ENCODE measurements at places on chromosomes 11 and 22.

GRCh38 chr11:108929241-108929640, 264.4 kb downstream of the DDX10 start:
- no peak for DNase-seq

- no peak for DNase-seq
Observed at GRCh38 chr11:16040151-16040550, 316.2 kb downstream of the SOX6 start.

DNA sequence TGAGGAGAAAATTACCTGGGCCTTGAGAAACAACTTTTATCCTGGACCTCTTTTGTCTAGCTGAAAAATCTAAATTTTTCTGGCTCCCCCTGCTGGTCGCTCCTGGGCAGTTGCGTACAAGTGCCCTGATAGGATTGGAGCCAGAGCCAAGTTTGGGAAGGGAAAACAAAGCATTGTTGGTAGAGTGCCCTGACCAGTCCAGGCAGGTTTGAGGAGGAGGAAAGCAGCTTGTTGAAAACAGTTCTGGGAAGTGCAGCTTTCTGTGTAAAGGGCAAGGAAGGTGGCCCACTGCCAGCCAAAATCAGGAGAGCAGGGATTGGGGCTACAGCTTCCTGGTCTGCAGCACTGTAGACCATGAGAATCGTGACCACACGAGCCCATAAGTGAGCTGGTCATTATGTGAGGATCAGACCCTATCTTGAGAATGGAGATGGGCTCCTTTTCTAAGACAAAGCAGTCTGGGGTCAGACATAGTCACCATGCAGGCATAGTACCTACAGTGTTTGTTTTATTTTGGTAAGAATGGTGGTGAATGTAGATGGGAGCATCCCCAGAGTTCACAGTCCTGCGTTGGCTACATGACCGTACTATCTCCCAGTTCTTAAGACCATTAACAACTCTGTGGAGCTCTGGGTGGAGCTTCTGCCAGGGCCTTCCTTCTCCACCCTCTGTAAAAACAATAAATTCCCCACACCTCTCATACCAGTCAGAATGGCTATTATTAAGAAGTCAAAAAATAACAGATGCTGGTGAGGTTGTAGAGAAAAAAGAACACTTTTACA, 21.3 kb upstream of the PIK3IP1 start:
- peak; percentile 52 for DNase-seq

DNA sequence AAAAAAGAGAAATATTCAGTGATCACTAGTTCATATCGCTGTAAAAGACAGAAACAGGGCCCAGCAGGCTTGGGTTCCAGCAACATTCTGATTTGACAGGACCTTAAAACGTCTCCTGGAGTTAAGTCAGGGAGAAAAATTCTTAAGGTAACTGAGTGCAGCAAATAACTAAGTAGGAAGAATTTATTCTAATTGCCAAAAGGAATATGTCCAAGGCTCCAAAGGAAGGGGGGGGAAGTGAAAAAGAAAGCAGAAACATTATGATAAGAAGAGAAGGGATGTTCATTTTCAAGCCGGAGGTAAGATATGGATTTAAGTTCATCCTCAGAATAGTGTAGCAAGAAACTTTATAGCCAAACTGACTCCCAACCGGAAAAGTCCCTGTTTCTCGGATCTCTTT, 90.4 kb downstream of the WT1 start:
- DNase-seq: no peak

DNA sequence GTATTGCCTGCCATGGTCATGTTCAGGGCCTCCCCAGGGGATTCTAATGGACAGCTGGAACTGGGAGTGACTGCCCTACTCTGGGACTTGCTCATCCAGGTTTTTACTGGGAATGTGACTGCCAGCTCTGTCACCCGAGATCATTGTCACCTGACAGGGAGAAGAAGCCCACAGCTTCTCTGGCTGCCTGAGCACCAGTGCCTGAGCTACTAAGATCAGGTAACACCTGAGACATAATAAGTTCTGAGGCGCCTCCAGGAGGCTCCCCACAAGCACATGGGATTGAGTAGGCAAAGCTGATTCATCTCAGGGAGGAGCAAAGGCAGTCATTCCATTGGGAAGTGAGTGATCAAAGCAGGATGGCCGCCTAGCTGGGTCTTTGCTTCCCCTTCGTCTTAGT, 84.2 kb upstream of the GALNT18 start:
- DNase-seq: no peak

DNA sequence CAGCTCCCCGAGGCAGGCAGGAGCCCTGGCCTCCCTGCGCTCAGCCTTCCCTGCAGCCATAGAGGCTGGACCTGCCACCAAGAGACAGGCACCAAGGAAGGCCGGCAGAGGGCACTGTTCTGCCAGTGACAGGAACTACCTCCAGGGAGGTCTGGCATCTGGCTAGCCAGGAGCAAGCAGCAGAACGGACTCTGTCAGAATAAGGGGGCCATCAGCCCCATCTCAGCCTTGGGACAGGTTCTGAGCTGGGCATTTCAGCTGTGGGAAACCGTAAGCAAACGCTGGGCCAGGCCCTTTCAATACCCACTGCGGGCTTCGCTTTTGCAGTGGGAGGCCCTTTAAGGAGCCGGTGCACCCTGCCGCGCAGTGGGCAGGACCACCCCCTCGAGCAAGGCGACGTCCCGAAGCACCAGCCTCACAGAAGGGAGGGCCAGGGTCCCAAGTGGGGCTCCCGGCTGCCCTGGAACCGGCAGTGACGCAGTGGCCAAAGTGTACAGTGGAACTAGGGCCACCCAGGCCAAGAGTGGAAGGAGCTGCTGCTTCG, 18.2 kb downstream of the IFT27 start:
- peak; percentile 65 for DNase-seq

DNA sequence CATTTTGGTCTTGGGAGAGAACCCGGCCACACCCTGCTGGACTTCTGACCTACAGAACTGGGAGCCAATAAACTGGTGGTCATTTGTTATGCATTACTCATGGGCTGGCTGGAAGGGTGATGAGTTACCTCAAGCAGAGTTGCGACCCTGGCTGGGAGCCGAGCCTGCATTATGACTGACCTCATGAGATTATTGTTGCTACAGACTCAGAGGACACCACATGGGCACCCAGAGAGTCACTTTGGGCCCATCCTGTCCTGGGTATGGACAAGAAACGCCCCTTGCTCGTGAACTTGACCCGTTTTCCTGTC, 531.7 kb downstream of the TBC1D22A start:
- DNase-seq: no peak

DNA sequence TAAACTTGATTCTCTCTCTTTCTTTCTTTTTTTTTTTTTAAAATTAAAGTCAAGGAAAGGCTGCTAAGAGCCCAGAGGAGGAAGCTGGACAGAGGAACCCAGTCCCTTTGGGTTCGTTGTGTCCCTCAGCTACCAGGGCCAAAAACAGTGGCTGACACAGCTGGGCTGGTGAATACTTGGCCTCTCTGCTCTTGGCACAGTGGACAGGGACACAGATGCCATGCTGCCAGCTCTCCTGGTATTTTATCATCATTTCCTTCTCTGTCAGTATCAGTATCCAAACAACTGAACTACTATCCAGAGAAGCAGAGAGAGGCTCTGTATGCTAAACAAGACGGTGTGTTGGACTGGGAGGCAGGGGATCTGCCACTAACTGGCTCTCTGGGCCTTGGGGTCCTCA, 123.7 kb upstream of the CCDC90B start:
- DNase-seq: no peak

- no peak for DNase-seq
Observed at GRCh38 chr11:82989628-82990404, 81.9 kb downstream of the RAB30 start.

DNA sequence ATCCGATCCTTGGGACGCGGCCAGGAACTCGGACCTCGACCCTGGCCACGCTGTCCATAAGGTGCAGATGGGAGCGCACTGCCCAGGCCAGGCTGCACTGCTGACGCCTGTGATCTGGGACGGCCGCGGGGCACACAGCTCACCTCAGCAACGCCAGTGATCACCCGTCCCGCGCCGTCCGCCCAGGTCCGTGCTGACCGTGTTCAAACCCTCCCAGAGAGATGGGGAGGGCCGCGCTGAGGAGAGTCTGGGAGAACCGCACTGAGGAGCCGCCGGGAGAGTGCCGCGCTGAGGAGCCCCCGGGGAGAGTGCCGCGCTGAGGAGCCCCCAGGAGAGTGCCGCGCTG, 636 bp downstream of the KCNQ1OT1 start:
- DNase-seq: no peak

DNA sequence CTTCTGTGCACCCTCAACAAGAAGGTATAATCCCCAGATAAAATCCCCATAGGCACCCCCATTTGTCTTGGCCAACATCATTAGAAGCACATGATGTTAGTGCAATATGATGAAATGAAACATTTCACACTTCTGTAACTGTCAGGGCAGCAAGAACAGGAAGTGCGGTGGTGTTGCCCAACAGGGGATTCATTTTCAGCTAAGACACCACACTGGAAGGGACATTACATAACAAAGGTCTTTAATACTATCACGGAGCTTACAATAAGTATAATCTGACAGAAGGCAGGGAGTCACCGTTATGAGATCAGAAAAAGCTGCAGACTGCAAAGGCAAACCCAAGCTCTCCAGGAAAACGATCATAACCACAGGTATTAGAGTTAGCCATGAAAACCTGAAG, 2.0 kb downstream of the OR52W1 start:
- DNase-seq: no peak

GRCh38 chr22:50318698-50319411, 8.0 kb downstream of the DENND6B start:
- DNase-seq: no peak

DNA sequence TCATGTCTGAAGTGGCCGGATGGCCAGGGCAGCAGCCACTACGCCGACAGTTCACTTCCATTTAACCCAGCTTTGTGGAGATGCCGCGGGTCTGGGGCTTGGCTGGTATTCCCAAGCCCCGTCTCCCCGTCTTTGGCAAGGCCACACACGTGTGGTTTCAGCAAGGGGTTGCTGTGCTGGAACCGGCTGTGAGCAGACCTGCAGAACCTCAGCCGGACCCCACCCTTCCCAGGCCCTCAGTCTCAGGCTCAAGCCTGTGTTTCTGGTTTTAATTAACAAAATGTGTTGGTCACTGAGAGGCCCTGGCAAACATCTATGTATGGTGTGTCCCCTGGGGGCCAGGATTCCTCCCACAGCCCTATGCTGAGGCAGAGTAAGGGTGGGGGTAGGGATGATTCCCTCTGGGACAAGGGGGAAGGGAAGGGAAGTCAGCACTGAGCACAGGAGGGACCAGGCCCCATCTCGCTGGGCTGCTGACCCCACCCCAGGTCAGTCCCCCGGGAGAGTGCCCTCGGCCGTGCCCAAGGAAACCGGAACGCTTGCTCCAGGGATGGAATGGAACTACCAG, 9.3 kb downstream of the OSBPL5 start:
- no peak for DNase-seq

Measured in activated T-cell treated with anti-CD3 and anti-CD28 coated beads for 24 hours (primary cell).